LNCaP clone FGC (cell line): ENCODE measurements at places on chromosomes 6 and 20.

GRCh38 chr6:104003803-104004516 is 855.8 kb downstream of the HACE1 start:
- no peak for DNase-seq

DNA sequence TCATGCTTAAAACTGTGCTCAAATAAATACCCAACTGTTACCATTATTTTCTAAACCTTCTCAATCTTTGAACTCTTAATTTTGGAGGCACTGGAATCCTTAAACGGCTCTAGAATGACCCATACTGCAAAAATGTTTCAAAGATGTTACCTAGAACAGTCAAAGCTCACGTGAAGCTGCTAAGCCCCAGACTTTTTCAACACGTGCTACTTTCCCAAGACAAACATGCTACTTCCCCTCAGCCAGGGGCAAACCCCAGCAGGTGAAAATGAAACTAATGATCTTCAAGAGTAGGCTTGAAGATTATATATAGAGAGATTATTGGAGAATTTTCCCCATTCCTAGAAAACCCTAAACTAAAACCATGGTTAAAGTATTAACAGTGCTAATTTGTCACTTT is 28.1 kb downstream of the HUS1B start:
- no peak for DNase-seq

- no peak for DNase-seq
These were observed 37.0 kb downstream of the MC3R start for GRCh38 chr20:56285496-56285895.

DNA sequence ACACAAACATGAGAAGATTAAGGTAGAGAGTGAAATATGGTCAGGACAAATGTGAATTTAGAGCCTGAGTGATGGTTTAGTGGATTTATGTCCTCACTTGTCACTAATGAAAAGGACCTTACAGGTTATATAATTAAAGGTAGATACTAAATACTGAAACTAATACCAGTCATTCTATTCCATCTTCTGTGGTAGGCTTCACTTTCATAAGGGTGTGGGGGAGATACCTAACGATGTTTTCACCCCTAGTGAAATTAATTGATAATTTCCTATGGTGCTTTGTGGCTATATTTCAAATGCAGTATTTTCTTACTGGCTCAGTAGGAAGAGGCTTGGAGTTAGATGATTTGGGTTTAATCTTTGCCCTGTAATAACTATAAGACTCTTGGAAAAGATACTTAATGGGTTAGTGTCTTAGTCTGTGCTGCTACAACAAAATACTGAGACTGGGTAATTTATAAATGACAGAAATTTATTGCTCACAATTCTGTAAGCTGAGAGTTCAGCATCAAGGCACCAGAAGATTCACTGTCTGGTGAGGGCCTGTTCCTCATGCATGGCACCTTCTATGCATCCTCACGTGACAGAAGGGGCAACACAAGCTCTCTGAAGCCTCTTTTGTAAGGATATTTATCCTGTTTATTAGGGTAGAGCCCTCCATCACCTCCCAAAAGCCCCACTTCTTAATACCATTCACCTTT is 21.3 kb downstream of the RNF217 start:
- no peak for DNase-seq

DNA sequence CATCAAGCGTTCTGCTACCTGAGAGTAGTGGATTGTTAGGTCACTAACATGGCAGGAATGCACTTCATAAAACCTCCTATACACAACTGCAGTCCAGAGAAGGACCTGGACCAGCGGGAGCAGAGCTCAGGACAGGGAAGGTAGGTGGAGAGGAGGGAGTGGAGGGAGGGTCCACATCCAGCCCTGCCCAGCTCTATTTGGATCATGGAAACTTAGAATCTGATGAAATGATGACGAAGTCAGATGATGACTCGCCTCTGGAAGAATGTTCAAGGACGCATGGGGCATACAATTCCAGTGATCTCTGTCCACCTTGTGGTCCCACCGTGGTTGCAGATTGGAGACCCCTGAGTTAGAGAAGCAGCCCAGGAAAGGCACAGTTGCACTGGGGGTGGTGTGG is 68.8 kb downstream of the CLIC5 start:
- DNase-seq, result no peak

DNA sequence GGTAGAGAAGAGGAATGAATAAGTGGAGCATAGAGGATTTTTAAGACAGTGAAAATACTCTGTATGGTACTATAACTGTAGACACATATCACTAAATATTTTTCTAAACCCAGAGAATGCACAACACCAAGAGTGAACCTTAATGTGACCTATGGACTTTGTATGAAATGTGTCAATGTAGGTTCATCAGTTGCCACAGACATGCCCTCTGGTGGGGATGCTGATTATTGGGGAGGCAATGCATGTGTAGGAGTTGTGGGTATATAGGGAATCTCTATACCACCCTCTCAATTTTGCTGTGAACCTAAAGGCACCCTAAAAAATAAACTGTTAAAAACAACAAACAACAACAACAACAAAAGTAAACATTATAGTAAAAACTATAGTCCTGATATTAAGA is 293.7 kb downstream of the RNF144B start:
- no peak for DNase-seq

- DNase-seq, result no peak
These were observed 69.0 kb upstream of the TENT5A start for GRCh38 chr6:81821449-81821848.

- no peak for DNase-seq
These were observed 75.2 kb downstream of the AKAP7 start for GRCh38 chr6:131210469-131210868.

- no peak for DNase-seq
These were observed 137.2 kb downstream of the B3GAT2 start for GRCh38 chr6:70819646-70820045.

DNA sequence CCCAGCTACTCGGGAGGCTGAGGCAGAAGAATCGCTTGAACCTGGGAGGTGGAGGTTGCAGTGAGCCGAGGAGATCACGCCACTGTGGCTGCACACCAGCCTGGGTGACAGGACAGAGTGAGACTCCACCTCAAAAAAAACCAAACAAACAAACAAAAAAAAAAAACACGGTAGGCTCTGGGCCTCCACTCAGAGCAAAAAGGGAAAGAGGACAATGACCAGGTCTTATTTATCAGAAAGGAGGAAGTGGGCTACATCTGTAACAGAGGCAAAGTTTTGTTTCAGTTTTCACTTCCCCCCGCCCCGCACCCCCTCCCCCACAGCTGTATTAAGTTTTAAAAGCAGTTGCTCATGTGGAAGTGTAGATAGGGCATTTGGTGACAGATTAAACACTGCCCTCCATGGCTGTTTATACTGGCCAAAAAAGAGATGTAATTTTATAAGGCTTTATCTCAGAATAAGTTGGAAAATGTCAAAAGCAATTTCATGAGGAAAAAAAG is 114.6 kb downstream of the RCAN2 start:
- no peak for DNase-seq

DNA sequence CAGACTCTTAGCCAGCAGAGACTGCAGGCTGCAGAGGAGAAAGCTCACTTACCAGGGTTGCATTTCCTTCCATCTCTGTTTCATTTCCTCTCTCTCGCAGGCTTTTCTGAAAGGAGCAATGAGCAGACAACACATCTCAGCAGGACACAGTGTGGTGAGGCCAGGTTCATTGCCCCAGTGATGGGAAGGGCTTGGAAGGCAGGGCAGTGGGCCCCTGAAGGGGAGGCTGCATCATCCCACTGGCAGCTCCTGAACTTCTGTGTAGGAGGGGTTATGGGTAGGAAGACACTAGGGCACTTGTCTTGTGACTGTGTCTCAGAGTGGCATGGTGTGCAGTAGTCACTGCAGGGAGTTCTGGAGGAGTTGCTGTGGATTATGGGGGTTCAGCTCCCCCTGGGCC is 246.8 kb downstream of the QKI start:
- no peak for DNase-seq

- no peak for DNase-seq
These were observed 12.3 kb upstream of the CBFA2T2 start for GRCh38 chr20:33477386-33478234.

DNA sequence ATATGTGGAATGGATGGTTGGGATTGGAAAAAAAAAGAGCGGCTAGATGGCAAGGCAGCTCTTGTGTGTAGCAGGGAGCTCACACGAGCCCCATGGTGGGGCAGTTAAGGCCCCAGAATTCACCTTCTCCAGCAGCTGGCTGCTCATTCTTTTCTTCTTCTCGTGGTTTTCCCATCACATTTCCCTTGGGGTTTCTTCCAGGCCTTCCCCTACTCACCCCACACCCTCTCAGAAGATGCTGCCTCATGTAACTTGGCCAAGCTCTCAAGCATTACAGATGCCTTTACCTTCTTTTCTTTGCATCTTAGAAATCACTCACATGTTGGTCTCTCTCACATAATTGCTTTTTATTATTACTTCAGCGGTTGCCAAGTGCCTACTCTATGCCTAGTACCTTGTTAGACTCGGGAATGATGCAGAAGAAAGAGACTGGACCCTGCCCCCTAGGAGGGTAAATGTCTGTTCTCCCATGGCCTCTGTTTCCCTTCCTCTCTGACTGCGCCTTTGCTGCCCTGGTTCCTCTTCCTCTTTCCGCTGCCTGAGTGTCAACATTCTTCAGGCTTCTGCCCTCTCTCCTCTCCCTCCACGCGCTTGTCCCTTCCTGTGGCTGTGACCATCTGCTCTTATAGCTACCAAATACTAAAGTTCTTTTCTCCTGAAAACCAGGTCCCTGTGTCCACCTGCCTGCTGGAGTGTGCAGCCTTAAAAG is 28.6 kb downstream of the PPARD start:
- DNase-seq, result no peak

- no peak for DNase-seq
These were observed 24.1 kb downstream of the CYP39A1 start for GRCh38 chr6:46628498-46628897.

DNA sequence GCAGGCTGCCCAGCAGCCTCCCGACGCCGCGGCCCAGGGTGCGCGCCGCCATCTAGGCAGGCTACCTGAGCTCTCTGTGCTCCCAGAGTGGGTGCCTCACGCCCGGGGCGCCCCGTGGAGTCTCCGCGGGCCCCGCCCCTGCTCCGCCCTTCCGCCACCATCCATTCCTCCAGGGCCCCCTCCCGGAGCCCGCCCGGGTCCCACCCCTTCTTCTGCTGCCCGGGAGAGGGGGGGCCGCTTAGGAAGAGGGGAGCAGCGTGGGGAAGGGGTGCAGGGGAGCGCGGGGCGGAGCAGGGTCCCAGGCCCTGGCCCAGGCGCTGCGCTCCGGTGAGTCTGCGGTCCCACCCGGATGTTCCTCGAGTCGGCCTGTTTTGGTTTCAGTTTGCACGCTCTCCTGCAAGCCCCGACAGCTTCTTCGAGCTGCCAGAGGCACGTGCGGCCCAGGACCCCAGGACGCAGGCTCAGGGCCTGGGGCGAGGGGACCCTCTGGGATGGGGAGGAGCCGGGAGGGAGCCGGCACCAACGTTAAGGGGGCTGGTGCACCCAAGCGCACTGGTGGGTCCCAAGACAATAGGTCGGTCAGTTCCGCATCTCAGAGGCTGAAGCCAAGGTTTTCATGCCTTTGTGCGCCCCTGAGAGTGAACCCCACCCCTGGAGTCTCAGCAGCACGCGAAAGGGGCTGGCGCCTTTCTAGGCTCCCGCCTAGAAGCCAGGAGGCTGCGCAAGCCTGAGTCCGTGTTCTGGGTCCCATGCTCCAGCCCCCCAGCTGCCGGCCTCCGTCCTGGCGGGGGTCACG is at the start of gene ACSS1:
Gene ACSS1, minus strand, starts transcription at position 89 of the 796 bp plus-strand sequence. Its CDS starts 37 bp downstream, at position 52.
- DNase-seq, result no peak

- DNase-seq, result no peak
These were observed 60.6 kb downstream of the ANKS1A start for GRCh38 chr6:34949636-34950035.

DNA sequence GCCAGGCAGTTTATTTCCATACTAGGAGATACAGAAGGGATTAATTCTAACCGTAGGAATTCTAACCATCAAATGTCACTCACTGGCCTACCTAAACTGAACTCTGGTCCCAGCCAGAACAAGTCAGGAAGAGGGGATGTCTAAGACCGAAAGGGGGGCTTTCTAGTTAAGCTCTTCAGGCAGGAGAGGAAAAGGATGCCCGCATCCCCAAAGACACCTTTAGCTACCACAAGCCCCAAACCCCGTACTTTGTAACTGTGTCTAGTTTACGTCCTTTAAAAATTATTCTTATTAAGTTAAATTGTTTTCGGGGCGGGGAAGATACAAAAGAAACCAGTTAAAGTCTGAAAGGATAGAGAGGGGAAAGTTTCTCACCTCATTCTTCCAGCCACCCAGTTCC is 1.2 kb upstream of the ZNF76 start:
- no peak for DNase-seq

GRCh38 chr6:134123666-134124208 is 71.3 kb upstream of the SLC2A12 start:
- DNase-seq, result no peak

- DNase-seq, result no peak
These were observed 1.5 kb downstream of the FAM162B start for GRCh38 chr6:116763906-116764628.

DNA sequence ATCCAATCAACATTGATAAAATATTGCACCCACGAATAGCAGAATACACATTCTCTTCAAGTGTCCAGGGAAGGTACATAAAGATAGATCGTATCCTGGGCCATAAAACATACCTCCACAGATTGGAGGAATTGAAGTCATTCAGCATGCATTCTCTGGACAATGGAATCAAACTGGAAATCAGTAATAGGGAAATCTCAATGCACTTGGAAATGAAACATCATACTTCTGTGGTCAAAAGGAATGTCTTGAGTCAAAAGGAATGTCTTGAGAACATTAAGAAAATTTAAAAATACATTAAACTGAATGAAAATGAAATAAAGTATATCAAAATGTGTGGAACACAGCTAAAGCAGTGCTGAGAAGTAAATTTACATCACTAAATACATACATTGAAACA is 138.8 kb downstream of the TFAP2A start:
- no peak for DNase-seq

GRCh38 chr6:14533446-14533845 is 415.9 kb downstream of the CD83 start:
- peak; percentile 28 for DNase-seq

DNA sequence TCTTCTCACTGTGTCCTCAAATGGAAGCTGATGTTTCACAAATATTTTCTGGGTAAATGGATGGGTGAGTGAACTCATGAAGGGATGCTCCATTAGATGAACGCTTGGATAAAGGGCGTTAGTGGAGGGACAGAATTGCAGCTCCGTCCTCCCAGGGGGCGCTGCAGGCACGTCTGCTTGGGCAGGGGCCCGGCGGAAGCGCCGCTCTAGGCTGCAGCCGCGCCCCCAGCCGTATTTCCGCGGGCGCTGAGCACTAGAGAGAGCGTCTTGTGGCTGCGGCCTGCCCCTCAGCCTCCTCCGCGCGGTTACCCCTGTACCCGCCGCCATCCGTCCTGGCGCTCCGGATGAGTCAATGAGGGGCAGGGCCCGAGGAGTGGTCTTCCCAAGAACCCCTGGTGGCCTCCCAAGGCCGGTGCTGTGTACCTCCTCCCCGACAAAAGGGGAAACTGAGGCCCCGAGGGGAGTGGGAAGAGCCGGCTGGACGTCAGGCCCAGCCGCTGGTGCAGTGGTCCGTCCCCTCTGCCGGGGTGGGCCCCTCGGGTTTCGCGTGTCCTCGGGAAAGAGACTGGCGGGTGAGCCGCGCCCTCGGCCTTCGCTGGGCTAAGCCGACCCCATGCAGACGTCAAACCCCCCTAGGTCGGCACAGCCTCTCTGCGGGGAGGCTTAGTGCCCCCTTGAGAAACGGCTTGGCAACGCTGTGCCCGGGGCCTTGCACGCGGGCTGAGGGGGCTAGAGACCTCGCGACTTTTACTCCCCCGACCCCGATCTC is 11.5 kb upstream of the SNHG17 start:
- DNase-seq, result peak; percentile 72
